Activated CD4-positive, alpha-beta T cell treated with anti-CD3 and anti-CD28 coated beads for 36 hours (primary cell): ENCODE measurements at places on chromosomes 5 and 9. TPM values are rescaled to one million over a fixed set of nuclear protein-coding genes. Genes with fewer than 3 reads are reported as not detected.

GCNT4 gene
- 1.9 TPM for total RNA-seq

ADCY2 gene
- total RNA-seq, result not detected

ANKRD18B gene
- total RNA-seq, result 2.2 TPM

DNA sequence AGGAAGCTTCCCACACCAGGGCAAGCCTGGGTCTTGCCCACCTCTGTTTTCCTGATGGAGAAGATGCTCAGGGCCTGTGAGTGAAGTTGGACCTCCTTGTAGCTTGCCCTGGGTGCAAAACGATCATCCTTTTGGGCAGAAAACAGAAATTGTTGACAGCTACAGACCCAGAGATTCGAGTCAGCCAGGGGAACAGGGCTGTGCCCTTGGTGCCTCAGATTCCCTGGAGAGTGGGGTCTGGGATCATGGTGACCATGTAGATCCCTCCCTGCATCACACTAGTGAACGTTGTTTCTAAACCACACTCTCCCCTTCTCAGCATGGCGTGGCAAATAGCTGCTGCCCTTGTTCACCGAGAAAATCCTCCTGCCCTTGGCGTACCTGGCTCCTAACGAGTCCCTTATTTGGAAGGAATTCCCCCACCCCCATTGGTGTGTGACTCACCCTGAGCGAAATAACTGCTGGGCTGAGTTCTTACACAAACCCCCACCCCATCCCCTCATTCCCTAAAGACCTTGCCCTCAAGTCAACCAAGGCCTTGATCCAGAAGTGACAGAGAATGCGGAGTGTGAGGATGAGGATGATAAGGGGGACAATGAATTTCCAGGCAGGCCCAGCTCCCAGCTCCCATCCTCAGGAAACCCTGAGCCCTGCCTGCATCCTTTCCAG lies 1.1 kb upstream of the DCANP1 start:
- peak; percentile 14 for DNase-seq

DNA sequence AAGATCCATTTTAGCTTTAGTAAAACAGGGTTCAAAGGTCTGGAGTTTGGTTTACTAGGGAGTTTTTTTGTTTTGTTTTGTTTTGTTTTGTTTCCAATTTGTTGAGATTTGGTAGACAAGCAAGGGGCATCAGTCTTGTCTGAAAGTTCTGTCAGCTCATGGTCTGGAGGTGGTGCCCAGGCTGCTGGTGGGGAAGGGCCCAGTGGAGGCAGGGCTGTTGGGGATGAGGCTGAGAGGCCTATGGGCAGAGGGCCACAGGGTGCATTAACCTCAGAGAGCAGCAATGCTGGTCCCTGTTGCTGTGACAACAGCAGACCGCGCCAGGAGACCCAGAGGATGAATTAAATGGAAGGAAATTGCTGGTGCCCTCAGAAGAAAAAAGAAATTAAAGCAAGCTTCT lies 174.5 kb downstream of the FGF1 start:
- no peak for DNase-seq

DNA sequence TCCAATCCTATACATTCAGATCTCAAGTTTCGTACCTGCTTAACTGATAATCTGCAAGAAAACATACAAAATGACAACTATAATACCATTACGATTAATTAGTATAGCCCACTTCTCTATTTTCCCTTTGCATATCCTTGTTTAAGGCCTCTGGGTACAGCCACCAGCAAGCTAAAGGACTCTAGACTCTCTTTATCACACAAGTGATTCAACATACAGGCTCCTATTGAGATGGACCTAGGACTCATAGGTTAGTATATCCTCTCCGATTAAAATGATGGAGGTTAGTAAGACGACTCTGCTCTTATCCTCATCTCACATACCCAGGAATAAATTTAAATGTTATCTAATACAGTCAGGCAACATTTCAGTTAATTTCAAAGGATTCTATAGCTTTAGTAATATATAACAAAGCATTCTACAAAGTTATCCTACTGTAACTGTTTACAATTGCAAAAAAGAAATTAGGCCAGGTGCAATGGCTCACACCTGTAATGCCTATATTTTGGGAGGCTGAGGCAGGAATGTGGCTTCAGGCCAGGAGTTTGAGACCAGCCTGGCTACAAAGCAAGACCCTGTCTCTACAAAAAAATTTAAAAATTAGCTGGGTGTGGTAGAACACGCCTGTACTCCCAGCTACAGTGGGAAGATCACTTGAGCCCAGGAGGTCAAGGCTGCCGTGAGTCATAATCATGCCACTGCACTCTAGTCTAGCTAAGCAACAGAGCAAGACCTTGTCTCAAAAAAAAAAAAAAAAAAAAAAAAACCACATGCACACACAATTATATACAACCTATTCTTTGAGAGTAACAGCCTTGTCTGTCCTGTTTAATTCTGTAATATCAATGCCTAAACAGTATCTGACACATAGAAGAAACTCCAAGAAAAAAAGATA lies 15.4 kb downstream of the HAUS6 start:
- DNase-seq, result no peak

DNA sequence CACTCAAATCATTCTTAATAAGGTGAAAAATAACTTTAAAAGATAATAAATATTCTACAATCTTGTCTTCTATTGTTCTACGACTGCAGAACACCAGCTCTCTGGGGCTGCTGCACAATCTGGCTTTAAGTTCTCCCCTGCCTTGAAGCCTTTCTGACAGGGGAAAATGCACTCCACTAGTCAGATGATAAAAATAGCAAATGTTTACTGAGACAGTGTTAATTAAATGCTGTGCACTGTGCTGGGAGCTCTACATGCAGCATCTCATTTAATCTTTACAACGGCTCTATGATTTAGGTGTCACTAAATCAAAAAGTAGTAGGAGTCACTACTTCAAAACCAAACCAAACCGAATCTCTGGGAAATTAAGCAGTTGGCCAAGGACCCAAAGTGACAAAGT lies 132.7 kb downstream of the SLIT3 start:
- DNase-seq, result no peak

DNA sequence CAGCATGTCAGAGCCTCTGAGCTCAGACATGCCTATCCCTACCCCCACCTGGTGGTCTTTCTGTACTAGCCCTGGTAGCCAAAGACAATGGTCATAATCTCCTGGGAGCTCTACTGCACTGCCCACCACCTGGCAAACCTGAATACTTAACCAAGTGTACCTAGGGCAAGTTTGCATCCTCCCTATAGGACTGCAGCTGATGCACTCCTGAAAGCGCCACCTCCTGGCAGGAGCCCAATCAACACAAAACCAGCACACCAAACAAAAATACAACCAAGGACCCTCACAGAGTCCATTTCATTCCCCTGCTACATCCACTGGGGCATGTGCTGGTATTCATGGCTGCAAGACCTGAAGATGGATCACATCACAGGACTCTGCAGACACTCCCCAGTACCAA lies 14.8 kb upstream of the FAM174A start:
- no peak for DNase-seq
